ENCODE measurements at places on chromosomes 2 and 18. TPM values are rescaled to one million over a fixed set of nuclear protein-coding genes. Genes with fewer than 3 reads are reported as not detected.
A peak's percentile ranks its signal among the peaks of the same experiment; 100 is the strongest.

ERBB4 gene
- total RNA-seq = not detected

ADAM23 gene
- total RNA-seq = 1.7 TPM

GRCh38 chr18:36849288-36850006, 20.5 kb downstream of the KIAA1328 start:
- no peak overlapping the region for H3K4me3 ChIP-seq
- no peaks in the 10 kb centered on the region for H3K27me3 ChIP-seq
- H3K36me3 ChIP-seq = no peaks in the 10 kb centered on the region
- no peak overlapping the region for H3K27ac ChIP-seq
- DNase-seq = no peak

DNA sequence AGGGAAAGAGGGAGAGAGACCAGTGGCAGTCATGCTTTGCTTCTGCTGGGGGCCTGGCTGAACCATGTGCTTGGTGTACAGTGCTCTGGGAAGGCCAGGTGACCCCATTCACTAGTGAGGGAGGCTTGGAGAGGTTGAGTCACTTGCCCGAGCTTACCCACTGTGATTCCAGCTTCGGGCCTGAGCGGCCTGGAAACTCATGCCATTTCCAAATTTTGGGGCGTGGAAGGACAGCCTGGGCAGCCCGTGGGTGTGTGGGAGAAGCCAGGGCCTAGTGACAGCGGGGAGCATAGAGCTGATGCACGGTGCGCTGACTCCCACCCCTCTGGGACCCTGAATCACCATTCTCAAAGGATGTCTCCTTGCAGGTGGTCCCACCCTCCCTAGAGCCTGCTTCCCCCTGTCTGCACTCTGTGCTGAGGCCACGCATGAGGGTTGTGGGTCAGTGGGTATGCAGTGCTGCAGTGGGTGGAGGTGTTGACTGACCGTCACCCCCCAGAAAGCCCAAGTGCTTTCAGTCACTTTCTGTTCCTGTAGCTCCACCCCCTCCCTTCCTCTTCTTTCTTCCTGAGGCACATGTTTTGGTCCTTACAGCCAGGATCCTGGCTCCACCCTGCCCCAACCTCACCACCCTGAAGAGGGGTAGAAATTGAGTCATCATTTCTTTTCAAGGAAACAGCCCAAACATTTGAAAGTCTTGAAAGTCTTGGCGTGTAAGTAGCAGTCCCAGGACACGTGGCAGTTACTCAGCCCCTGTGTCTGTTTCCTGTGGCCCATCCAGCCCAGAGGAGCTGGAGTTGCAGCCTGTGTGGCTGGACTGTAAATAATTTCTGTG, 69.3 kb upstream of the MCFD2 start:
- H3K27me3 ChIP-seq = no peaks in the 10 kb centered on the region
- peak overlapping the region; percentile 83 for H3K27ac ChIP-seq
- peak overlapping the region; percentile 60 for H3K4me3 ChIP-seq
- H3K36me3 ChIP-seq = peaks cover 2% of the 10 kb centered on the region
- DNase-seq = peak; percentile 52

GRCh38 chr2:113278742-113279139, at the start of gene PAX8:
Gene PAX8 (minus strand): TSS chr2:113278921. CDS start chr2:113278394, 527 bp downstream.
- no peaks in the 10 kb centered on the region for H3K36me3 ChIP-seq
- no peak for DNase-seq
- peaks cover 53% of the 10 kb centered on the region for H3K27me3 ChIP-seq

DNA sequence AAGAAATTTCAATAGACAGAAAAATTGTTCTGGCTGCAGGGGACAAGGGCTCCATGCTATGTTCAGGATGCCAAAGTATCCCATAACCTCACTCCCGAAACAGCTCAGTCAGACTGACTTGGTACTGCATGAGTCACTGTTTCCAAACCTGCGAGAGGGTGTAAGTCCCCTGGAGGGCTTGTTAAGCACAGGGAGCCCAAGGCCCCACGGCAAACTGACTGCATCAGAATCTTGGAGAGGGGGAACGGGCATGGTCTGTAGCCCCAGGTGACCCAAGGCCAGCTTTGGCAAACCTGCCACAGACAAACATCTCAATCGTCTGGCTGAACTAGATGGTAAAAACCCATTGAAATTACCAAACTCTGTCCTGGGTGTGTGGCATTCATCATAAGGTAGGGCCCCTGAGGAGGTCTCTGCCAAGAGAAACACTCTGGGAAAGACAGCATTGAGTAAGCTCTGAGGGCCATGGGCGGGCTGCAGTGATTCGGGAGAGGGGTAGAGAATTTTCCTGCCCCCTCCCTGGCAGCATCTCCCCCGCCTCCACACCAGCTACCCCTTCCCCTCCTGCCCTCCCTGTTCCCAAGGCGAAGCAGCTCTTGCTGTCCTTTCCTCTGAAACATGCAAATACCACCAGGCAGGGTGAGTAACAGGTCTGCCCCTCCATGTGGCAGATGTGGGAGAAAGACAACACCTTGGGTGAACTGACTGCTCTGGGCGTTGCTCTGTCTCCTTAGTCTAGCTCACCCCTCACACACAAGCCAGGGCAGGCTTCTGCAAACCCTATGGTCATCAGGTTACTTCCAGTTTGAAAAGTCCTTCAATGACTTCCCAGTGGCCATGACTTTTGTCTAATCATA, 274.7 kb upstream of the SIX2 start:
- no peak overlapping the region for H3K27ac ChIP-seq
- H3K4me3 ChIP-seq = no peak overlapping the region
- no peaks in the 10 kb centered on the region for H3K4me1 ChIP-seq
- H3K36me3 ChIP-seq = no peaks in the 10 kb centered on the region

DNA sequence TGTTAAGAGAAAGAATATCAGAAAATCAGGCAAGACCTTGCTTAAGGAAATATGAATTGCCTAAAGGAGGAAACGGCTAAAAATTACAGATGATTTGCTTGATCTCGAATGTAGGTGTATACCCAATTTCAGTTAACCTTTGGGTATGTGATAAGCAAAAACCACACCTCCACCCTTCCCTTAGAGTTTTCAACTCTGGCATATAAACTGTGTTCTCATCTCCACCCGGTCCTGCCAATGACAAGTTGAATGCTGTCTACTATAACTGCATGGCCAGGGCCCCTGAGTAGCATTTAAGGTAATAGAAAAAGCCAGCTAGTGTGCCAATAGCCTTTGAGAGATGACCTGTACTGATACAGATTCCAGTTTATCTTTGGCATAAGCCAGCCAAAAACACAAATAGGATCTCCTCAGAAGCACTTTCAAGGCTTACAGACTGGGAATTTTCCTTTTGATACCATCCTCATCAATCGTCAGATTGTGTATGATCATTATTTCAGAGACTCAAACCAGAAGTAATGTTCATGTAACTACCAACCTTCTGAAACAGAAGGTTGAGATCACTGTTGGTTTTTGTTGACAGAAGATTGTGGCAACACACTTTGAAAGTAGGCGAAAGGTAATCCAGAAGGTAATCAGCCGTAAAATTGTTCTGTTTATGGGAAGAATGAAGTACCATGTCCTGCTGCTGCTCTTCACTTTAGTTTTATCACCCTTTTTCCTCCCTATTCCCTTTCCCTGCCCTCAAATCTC, 163.1 kb downstream of the GFPT1 start:
- no peak overlapping the region for H3K27ac ChIP-seq
- H3K4me1 ChIP-seq = no peaks in the 10 kb centered on the region
- H3K36me3 ChIP-seq = no peaks in the 10 kb centered on the region

DNA sequence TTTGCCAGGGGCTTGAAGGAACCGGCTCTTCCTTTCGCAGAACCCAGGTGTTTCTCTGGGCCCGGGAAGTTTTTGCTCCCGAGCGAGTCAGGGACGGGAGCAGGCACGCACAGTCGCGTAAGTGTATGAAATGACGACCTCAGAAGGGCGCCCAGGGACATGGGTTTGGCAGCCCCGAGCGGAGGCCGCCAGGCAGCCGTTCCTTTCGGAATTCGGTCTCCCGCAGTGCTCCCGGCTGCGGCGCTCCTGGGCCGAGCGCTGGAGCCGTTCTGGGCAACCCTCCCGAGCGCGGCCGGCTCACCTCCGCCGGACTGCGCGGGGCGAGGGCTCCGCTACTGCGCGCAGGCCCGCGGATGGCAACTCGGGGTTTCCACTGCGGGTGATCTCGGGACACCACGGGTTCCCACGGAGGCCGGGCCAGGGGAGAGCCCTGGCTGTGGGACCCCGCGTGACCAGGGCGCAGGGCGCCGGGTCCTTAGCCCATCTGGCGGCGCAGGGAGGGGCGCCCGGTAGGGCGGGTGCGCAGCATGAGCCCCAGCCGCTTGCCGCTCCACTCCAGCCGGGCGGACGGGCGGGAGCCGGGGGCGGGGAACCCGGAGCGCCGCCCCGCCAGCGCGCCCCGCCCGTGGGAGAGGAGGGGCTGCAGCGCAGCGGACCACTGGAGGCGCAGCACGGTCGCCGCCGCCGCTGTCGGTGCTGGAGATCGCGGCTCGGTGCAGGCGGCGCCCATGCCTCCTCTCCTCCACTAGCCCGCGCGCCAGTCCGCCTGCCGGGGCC, at the start of gene OSBPL6:
Gene OSBPL6, plus strand, starts transcription at position 690 of the 777 bp plus-strand sequence. CDS start 111,673 bp downstream, outside the sequence.
- peaks cover 42% of the 10 kb centered on the region for H3K27me3 ChIP-seq
- peak within 1 kb of the TSS; percentile 56 for H3K4me3 ChIP-seq
- H3K36me3 ChIP-seq = no peaks in the 10 kb centered on the region
- no peak within 1 kb of the TSS for H3K27ac ChIP-seq
- peak; percentile 60 for DNase-seq

Data from B cell (primary cell).